D721Med (cell line): ENCODE measurements at places on chromosomes 3 and 15.

DNA sequence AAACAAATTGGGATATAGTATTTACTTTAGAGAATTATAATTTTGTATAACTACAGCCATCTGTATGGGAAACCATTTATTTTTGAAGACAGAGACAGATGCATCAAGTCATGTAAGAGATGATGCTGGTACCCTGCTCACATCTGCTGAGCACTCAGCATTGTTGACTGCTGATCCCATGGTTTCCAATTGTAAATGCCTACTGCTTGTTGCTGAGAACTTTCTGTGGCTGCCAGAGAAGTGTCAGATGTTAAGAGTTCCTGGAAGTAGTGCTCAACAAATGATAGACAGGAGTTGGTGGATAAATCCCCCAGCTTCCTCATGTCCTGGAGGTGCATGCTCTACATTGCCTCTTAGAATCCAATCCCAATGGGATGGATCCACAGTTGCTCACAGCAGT, 167.1 kb downstream of the OXSM start:
- DNase-seq = no peak

- DNase-seq = no peak
These were observed 8.1 kb downstream of the C3orf70 start for GRCh38 chr3:185144784-185145183.

- no peak for DNase-seq
These were observed 53.0 kb upstream of the ST3GAL6 start for GRCh38 chr3:98710067-98710659.

GRCh38 chr3:13189639-13190377, 116.6 kb upstream of the IQSEC1 start:
- DNase-seq = no peak

GRCh38 chr3:170330366-170330765, 27.1 kb upstream of the SKIL start:
- no peak for DNase-seq

GRCh38 chr3:65607101-65607500, 431.6 kb downstream of the MAGI1 start:
- no peak for DNase-seq

DNA sequence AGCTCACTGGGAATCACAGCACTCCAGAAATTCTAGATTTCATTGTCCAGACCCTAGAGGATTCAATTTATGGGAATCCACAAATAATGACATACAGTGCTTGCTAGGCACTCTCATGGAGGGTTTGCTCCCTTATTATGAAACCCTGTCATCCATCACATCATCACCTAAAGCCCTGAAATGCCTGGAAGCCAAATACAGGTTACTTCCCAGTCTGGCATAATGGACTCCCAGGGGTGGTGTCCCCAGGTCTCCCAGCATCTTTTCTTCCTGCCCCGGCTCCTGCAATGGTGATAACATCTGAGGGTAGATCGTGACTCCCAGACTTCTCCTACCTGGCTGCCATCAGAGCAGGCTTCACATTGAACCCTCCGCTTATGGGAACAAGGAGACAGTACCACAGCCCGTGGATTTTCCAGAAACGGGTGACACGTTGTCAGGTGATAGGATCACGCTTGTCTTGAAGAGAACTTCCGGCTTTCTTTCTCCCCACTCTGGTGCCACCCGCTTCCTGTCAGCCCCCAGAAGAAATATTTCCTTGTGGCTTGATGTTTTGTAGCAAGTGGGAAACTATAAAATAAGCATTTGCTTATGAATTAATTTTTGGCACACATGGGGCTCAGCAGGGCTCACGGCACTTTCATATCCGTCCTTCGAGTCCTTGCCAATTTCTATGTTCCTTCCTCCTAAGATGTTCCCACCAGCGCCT, 238.7 kb upstream of the BHLHE40 start:
- no peak for DNase-seq

- no peak for DNase-seq
These were observed 22.7 kb downstream of the ATP6V1A start for GRCh38 chr3:113769551-113769950.

DNA sequence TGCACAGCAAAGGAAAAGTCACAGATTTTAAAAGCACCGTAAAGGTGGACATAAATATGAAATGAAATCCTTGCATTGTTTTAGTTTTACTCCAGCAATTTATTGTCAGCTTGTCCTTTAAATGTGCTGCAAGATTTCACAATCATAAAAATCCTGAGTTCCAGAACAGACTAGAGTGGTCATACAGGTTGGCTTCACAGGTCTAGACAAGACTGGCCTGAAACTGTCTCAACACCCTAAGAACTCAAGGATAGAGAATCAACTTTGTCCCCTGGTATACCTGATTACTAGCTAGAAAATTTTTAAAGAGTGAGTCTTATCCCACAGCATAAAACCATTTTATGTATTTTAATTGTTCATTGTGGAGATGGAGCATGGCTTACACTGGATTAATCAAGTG, 521.7 kb upstream of the MCTP2 start:
- no peak for DNase-seq

DNA sequence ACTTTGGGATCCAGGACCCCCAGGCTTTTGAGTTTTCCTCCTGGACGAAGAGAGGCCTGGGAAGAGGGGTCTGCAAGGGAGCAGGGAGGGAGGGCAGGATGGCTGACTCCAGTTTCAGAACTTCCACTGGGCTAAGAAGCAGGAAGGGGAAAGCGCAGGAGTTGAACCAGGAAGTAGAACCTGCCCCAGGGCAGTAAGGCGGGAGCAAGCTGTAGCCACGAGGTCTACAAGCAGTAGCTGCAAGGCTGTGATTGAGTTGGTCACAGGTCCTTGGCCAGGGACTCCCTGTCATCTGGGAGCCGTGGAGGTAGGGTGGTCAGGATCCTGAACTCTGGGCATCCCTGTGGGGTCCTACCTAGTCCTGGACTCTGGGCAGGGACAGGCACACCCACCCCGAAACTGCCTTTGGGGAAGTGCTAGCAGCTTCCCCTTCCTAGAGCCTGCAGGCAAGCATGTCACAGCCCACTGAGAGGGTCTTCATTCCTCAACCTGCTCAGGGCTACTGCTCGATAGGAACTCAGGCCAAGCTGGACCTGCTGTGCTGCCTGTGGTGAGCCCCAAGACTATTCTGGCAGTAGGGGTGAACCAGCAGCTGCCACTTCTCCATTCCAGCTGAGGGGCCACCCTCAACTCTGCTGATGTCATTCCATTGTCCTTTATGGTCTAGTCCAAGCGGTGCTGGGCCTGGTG, 5.8 kb upstream of the GNAI2 start:
- no peak for DNase-seq

DNA sequence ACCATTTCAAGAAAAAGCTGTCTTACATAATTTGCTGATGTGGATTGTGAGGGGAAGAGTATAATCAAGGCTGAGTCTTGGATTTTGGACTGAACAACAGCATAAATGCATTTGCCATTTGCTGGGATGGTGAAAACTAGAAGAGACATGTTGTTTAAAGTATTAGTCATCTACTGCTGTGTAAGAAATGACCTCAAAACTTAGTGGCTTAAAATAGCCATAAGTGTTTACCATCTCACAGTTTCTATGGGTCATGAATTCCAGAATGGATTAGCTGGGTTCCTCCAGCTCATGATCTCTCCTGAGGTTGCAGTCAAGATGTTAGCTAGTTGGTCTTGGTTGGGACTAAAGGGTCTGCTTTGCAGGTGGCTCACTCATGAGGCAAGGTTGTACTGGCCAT, 66.2 kb downstream of the SCN11A start:
- no peak for DNase-seq

- no peak for DNase-seq
These were observed 181.7 kb downstream of the LPP start for GRCh38 chr3:188335656-188336055.

- no peak for DNase-seq
These were observed 59.1 kb downstream of the GOLIM4 start for GRCh38 chr3:168036619-168037018.

- no peak for DNase-seq
These were observed 7.9 kb downstream of the RAB27A start for GRCh38 chr15:55281517-55282228.

GRCh38 chr3:146466604-146467003, 2.8 kb downstream of the PLSCR2 start:
- DNase-seq = no peak

DNA sequence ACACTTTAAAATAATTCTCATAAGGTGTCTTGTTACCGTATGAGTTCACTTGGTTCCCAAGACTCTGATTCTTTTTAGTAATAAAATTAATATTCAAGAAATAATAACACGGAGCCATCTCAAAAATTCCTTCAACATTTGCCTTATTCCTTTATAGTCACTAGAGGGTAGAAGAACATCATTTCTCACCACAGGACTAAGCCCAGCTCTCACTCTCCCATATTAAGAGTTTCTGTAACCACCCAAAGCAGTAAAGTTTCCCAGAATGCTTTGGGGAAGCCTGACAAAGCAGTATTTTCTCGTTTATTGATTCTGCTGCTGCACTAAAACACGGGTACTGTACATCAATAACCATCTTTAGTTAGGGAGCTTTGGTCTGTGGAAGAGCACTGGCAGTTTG, 114.9 kb downstream of the MCTP2 start:
- no peak for DNase-seq

DNA sequence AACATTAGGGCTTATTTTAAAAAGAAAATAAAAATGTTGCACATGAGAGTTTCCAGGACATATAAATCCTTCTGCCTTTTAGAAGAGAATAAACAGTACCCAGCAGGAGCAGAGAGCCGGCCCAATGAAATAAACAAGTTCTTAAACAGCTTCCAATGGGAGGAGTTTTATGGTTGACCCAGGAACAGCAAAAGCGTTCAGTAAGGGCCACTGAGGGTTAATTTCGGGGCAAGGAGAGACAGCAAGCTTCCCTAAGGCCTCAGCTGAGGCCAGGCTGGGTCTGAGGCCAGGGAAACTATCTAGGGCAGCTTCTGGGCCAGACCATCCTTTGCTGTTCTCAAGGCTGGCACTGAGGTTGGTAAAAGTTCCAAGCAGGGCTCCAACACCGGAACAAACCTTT, 3.4 kb downstream of the PDZRN3 start:
- DNase-seq = no peak

DNA sequence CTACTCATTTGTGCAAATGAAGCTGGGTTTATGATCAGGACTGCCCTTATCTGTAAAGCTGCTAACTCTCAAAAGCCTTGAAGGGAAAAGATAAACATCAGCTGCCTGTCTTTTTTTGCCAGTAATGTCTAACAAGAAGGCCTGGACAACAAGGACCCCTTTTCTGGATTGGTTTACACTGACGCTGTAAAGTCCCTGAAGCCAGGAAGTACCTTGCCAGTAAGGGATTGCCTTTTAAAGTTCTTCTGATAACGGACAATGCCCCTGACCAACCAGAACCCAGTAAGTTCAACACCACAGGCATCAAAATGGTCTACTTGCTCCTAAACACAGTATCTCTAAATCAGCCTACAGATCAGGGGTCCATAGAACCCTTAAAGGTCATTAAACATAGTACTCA, 178.0 kb downstream of the PCCB start:
- DNase-seq = no peak

DNA sequence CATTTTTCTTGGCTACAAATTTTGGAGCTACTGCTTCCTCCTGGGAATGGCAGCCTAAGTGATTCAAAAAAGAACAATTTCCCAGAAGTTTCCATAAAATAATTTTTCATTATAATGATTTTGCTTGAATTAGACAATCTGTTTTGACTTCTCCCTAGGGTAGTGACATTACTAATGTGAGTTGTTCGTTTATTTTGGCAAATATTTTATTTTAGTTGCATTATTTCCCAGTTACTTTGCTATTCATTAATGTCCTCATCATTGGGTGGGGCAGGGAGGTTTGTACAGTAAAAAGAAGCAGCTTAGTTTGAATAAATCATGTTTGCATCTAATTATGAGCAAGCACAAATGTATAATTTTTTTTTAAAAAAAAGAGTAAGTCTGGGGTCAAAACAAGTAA, 686.6 kb downstream of the ROBO2 start:
- DNase-seq = no peak

DNA sequence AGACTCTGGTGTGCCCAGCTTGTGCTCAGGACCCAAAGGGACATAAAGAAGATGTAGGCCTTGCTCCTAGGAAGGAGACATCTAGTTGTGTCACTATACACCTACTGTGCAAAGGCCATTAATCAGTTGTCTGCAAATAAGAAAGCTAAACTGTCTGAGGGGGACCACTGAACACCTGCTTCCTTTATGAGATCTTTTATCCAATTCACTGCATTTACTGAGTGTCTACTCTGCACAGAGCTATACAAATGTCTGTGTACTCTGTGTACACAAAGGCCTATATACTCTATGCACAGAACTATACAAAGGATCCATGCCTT, 124.8 kb downstream of the CTNNB1 start:
- no peak for DNase-seq

- peak; percentile 58 for DNase-seq
These were observed 31.2 kb upstream of the SRP14 start for GRCh38 chr15:40070166-40070557.

DNA sequence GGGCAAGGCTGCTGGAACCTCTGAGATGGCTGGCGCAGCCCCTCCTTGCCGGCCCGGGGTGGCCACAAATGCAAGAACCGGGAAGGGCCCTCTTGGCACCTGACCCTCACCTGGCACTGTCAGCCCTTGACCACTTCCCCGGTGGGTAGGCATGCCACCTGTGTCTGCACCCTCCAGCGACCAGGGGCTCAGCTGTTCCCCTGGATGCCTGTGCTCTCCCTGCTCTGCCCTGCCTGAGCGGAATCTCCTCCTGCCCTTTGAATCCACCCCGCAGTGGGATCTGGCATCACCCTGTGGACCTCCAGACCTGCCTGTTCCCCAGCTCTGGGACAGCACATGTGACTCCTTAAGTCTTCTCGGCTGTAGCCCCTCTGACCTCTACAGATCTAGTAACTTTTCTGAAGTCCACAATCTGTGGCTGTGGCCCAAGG, 26.1 kb upstream of the FGD5 start:
- no peak for DNase-seq

DNA sequence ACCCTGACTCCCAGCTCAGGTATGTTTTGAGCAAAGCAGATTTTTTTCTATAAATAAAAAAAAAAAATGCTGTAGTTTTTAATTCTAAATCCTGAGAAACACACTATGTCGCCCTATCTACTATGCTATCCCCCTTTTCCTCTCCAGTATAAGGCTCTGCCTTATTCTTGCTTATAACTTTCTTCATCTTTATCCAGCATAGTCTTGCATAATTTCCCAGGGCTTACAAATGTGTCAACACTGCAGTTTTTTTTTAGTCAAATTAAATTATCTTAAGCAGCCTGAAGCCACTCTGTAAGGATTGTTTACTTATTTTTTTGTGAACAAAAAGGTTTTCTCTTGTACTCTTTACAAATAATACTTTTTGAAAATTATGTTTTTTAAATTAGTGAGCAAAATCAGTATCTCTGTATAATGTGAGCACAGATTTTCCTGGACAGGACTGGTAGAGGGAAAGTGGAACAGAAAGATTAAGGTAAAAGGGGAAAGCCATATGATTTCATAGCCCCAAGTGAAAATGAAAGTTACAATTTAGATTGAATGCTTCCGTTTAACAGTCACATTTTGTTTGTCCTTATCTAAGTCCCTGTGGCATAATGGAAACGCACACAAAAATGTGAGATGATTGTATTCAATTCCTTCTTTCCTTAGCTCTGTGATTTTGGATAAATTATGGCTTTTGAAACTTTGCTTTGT, 5.6 kb upstream of the PYDC2 start:
- no peak for DNase-seq
